Kidney (tissue), 22 donors: ENCODE measurements at places on chromosomes 13 and 19.

GRCh38 chr13:26012995-26013394, 38.8 kb downstream of the SHISA2 start:
- DNase-seq: peak; percentile 74

DNA sequence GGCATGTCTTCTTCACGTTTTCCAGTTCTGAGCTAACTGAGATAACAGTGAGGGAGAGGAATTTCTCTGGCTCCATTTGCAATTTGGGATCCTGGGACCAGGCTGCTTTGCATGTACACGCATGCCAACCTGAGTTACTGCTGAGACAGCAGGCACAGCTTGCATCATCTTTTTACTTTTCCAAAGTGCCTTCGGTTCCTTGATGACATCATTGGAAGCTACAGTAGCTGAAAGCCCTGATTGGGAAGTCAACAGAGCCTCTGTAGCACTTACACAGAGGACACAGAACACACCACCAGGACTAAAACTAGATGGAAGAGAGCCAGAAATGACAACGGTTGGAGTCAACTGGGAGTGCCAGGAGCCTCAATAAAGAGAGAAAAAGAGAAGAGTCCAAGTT, 399.1 kb upstream of the GPC6 start:
- DNase-seq: no peak

DNA sequence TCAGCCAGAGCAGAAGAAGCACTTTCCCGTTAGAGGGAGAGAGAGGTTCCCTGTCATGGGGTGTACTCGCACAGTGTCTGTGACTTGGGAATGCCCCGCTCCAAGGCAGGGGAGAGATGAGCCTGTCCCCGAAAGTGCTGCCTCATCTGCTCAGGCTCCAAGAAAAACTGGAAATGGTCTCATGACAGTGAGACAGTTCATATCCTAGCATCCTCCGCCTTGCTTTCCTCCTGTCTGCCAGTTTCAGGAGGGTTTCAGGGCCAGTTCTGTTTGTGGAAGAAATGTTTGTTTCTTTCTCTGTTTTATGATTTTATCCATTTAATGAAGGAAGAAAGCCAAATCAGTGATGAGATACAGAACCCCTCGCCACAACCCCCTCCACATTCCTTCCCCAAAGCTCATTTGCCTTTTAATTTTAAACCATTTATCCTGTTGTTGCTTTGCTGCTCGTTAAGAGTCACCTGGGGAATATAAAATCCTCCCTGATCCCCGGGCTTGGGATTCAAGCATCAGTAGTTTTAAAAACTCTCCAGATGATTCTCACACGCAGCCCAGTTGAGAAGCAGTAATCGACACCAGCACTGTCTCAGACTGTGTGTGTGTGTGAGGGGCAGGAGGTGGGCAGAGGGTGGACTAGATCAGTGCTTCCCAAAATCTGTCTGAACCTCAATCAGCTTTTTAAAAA, 144.6 kb upstream of the UBL3 start:
- peak; percentile 24 for DNase-seq

- no peak for DNase-seq
These were observed 329.3 kb downstream of the FGF9 start for GRCh38 chr13:22000191-22000590.

DNA sequence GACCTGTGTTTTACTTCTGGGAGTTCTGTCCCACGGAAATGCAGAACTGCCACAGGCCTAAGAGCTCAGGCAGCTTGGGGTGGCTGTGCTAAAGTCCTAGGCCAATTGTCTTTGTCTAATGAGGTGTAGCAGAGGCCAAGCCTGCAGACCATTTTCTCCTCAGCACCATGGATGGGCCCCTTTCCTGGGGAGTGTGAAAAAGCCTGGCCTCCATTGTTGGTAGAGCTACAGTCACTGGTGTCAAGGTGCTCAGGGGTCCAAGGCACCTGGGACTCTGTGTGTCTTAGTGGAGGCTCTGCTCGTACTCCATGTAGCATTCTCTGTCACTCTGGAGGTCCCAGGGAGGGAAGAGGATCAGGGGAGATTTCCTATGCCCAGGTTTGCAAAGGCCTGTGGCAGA, 329.6 kb downstream of the SLITRK5 start:
- peak; percentile 2 for DNase-seq

GRCh38 chr13:114035583-114036531, 62.0 kb upstream of the C13orf46 start:
- peak; percentile 76 for DNase-seq

DNA sequence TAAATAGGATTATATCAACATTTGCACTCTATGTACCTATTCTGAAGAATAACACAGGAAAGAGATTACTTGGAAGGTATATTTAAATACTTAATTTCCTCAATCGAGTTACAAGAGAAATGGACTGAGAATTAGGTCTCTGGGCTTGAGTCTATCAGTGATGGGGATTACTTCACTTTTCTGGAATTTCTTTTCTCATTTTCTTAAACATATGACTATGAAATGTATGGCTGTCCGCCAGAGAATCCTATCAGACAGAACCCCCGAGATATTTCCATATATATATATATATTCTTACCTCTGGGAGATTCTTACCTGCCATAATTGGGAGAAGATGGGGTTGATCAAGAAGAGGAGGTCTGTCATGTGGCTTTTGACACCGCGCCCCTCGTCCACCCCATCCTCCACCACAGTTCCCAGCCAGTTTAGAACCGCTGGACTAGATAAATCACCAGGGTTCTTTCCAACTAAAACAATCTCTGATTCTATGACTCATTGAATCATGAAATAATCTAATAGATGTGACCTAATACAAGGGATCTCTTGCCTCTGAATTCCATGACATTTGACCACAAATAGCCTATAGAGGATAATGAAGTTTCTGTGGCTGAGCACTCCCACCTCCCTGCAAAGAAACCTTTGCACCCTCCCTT, 231.3 kb downstream of the TBC1D4 start:
- DNase-seq: no peak

- DNase-seq: no peak
These were observed 308.7 kb downstream of the MYO16 start for GRCh38 chr13:108938155-108938554.

DNA sequence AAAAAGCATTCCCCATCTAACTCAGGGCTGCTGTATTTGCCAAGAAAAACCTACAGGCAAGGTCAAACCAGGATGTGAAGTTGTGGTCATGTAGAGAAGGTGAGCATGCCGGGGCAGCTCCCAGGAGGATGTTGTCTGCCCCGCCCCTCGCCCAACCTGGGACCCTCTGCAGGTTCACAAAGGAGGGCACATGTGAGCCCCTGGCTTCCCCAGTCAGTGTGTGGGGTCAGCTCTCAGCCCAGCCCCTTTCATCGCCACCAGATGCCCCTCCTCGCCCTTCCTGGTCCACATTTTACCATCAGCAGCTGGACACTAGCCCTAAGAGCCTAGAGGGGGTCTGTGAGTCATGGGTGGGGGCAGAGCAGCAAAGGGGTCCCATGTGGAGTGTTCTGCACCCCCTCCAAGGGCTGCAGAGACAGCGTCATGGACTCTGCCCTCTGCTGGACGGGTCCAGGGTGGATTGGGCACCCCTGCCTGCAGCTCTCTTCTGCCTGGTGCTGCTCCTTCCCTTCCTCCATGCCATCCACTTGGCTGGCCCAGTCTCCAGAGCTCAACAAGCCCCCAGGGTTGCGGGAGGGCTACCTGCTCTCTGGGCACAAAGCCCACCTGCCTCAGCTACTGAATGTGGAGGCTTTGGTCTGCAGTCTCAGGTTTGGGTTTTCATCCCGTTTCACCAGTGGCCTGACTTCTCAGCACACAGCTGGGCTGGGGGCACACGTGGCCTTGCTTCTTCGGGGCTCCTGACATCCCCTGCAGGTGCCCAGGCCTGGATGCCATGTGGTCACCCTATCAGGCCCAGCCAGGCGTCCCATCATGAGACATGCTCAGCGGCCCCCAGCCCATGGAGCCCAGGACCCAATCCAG, 3.7 kb downstream of the PLEKHF1 start:
- DNase-seq: no peak

- no peak for DNase-seq
These were observed 3.7 kb upstream of the SOX21 start for GRCh38 chr13:94716016-94716415.

GRCh38 chr13:25902891-25903341, 148.9 kb downstream of the SHISA2 start:
- DNase-seq: no peak

- no peak for DNase-seq
These were observed 5.8 kb upstream of the ATP1A3 start for GRCh38 chr19:41999878-42000208.

GRCh38 chr13:24090049-24090448, 70.5 kb upstream of the SPATA13 start:
- no peak for DNase-seq

DNA sequence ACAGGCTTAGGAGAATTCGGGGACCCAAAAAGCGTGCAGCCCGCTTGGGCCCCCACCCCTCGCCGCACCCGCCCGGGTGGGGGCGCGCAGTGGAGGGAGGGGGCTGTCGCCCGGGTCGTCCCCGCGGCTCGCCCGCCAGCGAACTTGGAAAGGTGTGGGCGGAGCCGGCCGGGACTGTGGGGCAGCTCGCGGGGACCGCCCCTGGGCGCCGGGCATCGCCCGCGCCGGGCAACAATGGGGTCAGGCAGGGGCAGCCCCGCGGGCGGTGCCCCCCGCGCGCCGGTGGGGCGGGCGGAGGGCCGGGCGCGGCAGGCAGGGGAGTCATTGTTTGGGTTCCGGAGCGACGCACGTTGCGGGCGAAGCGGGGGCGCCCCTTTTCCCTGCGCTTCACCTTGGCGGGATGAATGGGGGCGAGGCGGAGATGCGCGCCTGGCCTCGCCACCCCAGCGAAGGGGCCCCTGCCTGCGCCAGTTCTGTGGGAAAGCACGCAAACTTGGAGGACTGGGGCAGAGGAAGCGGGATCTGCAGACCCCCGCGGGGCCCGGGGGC, 647 bp upstream of the KLF12 start:
- no peak for DNase-seq

DNA sequence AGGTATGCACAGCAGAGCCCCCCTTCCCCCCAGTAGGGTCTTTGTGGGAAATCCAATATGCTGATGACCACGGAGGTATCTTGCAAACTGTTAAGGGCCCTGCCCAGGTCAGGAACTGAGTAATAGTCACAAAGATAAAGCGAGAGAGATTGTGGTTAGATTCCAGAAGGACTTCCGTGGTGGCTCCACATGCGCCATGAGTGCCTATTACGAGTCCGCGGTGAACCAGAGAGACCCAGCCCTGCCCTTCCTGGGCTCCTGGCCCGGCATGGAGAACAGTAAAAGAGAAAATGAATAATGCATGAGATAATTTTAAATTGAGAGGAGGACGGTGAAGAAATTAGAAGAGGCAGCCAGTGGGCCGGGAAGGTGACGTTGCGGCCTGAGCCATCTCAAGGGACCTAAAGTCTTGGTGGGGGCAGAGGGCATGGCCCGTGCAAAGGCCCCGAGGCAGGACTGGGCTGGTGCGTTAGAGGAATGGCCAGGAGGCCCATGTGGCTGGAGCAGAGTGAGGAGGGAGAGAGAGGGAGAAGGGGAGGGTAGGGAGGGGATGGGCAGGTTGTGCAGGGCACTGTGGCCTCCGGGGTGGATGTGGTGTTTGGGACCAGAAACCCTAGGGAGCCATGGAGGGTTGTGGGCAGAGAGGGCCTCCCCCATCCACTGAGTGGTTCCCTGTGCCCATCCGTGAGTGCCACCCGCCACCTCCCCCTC, 46.6 kb upstream of the NFIC start:
- no peak for DNase-seq

- no peak for DNase-seq
These were observed 473.6 kb upstream of the SPRY2 start for GRCh38 chr13:80814541-80814940.

DNA sequence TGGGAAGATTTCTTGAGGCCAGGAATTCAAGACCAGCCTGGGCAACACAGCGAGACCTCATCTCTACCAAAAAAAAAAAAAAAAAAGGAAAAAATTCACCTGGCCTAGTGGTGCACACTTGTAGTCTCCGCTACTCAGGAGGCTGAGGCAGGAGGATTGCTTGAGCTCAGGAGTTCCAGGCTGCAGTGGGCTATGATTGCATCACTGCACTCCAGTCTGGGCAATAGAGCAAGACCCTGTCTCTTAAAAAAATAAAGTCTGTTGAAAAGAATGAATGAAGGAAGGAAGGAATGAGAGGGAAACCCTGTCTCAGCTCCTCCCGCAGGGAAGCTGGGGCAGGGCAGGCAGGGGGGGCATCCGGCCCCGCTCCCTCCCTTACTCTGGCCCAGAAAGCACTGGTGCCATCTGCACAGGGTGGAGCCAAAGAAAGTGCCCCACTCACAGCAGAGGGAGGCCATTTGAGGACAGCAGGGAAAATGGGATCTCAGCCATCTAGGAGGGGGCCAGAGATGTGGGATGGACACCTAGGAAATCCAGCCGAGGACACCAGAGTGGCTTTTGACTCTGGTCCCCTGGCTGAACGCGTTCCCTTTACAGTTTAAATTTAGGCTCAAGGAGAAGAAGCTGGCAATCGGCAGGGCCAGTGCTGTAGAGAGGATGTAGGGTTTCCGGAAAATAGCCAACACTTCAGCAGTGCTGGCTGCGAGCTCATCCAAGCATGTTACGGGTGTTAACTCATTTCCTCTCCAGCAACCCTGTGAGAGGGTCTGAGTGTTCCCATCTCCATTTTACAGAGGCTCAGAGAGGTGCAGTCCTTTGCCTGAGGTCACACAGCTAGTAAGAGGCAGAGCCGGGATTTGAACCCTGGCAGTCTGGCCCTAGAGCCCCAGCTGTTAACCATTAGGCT, 3.6 kb upstream of the HPN start:
- no peak for DNase-seq

GRCh38 chr13:32048816-32049215, 17.2 kb downstream of the FRY start:
- DNase-seq: no peak

GRCh38 chr19:38538793-38539528, 78.8 kb downstream of the MAP4K1 start:
- DNase-seq: no peak

DNA sequence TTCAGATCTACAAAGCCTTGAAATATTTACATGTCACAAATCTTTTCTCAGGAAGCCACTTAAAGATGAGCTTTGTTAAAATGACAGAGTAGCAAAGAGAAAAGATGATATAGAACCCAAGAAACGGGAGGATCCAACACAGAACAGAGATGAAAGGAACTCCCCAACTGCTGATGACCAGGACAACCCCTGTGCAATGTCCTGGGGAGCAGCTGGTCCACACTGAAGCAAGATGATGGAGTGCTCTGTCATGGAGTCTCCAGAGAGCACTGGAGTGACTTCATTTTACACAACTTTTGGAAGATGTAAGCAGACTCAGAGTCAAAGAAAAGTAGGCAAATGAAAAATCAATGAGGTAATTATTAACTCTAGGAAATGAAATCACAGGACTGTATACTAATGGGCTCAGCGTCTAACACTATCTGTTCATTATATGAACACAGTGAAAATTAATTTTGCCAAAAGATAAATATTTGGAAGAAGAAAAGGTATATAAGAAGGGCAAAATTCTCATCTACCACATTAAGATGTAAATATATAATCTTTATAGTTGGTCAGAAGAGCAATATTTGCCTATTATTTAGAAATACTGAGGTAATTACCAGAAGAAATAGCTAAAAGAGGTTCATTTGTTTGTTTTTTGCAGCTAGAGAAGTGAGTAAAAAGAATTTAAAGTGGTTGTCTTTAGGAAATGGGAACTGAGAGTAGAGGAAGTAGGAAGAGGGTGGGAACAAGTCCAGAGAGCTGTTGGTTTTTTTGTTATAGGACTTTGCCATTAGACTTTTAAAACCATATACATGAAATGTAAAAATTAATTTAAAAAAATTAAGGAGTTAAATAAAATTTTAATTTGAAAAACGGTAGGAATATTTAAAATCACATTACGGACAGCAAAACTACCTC, 30.5 kb downstream of the MTRF1 start:
- DNase-seq: no peak

- peak; percentile 26 for DNase-seq
These were observed 656 bp downstream of the PCCA start for GRCh38 chr13:100089465-100090032.

GRCh38 chr19:46378268-46378667, 31.4 kb downstream of the PPP5C start:
- DNase-seq: peak; percentile 76
